H9 (cell line): ENCODE measurements at places on chromosomes 6 and 20. TPM values are rescaled to one million over a fixed set of nuclear protein-coding genes. Genes with fewer than 3 reads are reported as not detected.

- DNase-seq: no peak
Measured at GRCh38 chr6:12293931-12294807, 4.0 kb downstream of the EDN1 start.

Gene RIPOR3
- 0.46 and 0.48 TPM in 2 replicates for total RNA-seq

DNA sequence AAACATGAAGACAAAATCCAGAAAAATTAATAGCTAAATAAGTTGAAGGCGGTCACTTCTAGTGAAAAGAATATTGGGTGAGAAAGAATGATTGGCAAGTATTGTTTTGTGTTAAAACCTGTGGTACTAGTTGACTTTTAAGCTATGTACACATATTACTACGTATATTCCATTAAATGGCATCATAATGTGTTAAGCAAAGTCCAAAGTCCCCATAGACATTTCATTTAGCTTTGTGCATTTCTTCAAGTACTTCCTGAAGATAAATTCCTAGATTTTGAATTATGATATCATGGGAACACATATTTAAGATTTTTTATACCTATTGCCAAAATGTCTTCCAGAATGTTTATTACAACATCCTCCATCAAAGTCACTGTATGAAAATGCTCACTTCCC lies 272.7 kb upstream of the IRAK1BP1 start:
- DNase-seq: no peak

Gene PDE10A
- total RNA-seq: 0.31 and 0.44 TPM in 2 replicates

Gene APCDD1L
- 0.68 and 1.1 TPM in 2 replicates for total RNA-seq

Gene SLC17A1
- not detected in 2 replicates for total RNA-seq

DNA sequence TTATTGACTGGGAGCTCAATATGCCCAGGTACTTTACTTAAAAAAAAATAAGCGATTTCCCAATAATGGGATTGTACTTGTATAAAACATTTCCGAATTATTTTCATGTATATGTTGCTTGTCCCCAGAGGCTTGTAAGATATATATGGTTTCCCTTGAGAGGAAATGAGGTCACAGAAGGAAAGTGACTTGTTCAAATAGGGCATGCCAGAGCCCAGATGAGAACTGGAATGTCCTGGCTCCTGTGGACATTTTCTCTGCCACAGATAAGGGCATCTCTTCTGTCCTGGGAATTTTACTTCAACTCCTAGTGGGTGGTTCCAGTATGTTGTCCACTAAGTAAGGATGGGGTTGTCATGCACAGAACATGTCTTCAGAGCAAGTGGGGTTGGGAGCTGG lies 63.0 kb downstream of the LYRM2 start:
- DNase-seq: no peak

DNA sequence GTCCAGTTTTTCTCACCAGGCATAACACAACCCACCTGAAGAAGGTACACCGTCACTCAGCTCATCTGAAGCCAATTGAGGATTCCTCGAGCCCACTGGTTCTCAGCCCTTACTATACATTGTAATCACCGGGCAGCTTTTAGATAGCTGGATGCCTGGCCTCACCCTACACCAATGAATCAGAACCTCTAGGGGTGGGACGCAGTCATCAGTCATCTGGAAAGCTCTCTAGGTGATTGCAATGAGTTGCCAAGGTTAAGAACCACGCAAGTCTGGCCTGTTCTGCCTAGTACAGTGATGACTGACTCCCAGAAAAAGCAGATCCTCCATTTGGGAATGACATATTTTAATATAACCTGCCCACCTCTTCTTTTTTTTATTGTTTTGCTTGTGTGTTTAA lies 41.1 kb downstream of the MC3R start:
- DNase-seq: no peak

Gene IL17A
- total RNA-seq: not detected in 2 replicates

Gene GTSF1L
- not detected in 2 replicates for total RNA-seq
